ENCODE measurements at places on chromosomes 2 and 18. TPM values are rescaled to one million over a fixed set of nuclear protein-coding genes. Genes with fewer than 3 reads are reported as not detected.

Gene MC4R
- 0.26 TPM for polyA plus RNA-seq

Gene NGEF
- polyA plus RNA-seq, result 4.8 TPM

Gene CSRNP3
- 8.4 TPM for polyA plus RNA-seq

Gene TCF7L1
- 30.8 TPM for polyA plus RNA-seq

Gene EPB41L5
- 11.2 TPM for polyA plus RNA-seq

Gene PAX8
- 0.02 TPM for polyA plus RNA-seq

Gene PARD3B
- 6.5 TPM for polyA plus RNA-seq

Gene ITGB6
- polyA plus RNA-seq, result 36.7 TPM

Gene B4GALT6
- 11.7 TPM for polyA plus RNA-seq

Gene RGPD3
- polyA plus RNA-seq, result 0.16 TPM

Gene CROCC2
- polyA plus RNA-seq, result 0.25 TPM
